Psoas muscle (tissue), 8 donors: ENCODE measurements at places on chromosomes 3 and 15. TPM values are rescaled to one million over a fixed set of nuclear protein-coding genes. Genes with fewer than 3 reads are reported as not detected.

DNA sequence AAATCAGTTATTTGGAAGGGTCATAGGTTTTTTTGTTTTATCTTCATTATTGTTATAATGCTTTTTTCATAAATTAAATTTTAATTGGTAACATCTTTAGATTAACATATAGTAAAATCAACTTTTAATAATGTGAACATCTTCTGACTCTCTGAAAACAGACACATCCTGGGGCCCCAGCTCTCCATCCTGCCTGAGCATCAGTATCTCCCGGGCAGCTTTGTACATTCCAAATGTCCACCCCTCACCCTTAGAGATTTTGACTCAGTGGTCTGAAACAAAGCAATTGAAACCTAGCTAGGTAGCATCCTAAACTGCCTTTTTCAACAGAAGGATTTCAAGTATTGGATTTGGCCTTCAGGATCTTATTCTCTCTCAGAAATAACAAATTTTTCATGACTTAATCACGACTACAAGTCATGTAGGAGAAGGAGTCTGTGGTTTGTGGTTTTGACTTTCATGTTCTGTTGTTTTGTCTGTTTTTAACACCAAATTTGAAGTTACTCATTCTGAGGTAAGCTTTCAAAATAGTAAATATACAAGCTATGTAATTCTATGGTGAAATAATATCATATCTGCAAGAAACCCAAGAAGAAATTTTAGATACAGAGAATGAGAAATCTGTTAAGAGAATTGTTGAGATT, 147.3 kb upstream of the UBE2E2 start:
- DNase-seq = no peak

GRCh38 chr15:91807122-91807521, 46.4 kb upstream of the SLCO3A1 start:
- no peak for DNase-seq

DNA sequence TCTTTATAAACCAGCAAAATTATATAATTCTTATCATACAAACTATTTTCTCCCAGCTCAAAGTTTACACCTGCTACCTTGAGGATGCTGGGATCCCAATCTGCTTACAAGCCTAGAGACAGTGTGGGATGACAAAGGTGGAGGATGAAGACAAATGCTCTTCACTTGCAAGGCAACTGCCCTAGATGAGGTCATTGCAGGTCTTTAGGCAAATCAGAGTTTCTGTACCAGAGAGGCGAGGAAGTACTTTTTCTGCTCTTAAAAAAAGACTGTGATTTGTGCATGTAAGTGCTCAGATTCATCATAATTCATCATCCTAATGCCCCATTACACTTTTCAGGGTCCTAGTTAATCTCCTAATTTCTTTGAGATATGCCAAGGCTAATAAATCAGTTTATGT, 376.1 kb downstream of the ZPLD1 start:
- no peak for DNase-seq

- no peak for DNase-seq
Measured at GRCh38 chr15:51760805-51761204, 9.4 kb downstream of the TMOD2 start.

The BFSP2 gene
- not detected for total RNA-seq

DNA sequence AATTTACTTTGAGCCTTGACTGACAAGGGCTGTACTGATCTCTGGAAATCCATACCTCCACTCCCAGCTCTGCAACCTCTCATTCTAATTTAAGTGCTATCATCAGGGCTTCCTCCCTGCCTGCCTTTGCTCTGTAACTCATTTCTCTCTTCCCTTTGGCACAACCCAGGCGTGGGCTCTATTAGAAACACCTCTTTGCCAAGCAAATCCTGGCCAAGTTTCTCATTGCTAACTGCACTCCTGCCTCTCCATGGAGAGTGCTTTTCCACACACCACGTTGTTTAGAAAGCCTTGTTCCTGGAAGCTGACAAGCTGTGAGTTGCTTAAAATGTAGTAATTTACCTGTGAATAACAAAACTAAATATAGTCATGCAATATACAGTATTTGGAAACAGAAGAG, 20.1 kb upstream of the FSTL1 start:
- DNase-seq = no peak

DNA sequence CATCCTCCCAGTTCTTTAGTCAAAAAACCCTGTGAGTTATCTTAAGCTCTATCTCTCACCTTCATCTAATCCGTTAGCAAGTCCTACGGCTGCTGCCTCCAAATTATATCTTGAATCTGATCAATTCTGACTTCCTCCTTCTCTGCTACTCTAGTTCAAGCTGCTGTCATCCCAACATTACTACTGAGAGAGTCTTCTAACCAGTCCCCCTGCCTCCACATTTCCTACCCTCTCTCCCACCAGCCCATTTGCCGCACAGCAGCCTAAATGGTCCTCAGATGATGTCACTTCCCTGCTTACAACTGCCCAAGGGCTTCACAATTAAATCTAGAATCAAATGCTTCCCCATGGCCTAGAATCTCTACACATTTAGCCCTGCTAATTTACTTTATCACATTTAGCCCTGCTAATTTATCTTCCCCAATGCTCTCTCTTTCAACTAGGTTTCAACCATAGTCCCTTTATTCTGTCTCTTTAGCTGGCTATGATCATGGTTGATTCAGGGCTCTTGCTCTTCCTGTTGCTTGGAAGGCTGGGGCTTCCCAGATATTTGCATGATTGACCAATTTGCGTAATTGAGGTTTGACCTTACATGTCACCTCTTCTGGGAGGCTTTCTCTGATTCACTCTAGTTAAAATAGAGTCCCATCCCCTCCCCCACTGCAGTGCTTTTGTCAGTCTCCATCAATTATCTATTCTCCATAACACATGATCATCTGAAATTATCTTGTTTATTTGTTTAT, 11.0 kb upstream of the ARL14 start:
- DNase-seq = no peak

DNA sequence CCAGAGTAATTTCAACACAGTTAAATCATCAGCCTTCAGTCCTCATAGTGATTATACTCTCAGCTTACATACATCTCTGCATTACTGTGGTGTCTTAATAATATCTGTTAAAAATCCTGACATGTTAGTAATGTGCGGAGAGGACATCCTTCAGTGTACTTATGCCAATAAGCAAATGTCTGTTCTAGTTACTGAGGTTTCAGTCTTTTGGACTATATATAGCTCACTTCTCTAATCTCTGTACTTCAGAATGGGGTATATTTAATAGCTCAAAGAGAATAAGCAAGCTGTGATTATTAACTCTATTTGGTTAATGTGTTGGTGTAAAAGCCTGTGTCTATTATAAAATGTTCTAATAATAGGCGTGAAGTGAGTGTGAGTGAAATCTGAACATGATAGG, 28.9 kb upstream of the OSTN start:
- no peak for DNase-seq

The CHRM5 gene
- total RNA-seq = not detected

The SLC41A3 gene
- total RNA-seq = 37.5 TPM

- no peak for DNase-seq
Measured at GRCh38 chr3:89000886-89001285, 106.5 kb upstream of the EPHA3 start.

The CLDN1 gene
- total RNA-seq = 0.25 TPM

DNA sequence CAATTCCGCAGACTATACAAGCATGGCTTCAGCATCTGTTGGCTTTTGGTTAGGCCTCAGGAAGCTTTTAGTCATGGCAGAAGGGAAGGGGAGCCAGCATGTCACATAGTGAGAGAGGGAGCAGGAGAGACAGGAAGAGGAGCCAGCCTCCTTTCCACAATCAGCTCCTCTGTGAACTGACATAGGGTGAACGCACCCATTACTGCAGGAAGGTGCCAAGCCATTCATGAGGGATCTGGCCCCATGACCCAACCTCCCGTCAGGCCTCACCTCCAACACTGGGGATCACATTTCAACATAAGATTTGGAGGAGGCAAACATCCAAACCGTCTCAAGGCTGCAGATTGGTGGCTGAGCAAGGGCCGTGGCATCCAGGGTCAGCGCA, 106.3 kb downstream of the LRRK1 start:
- DNase-seq = no peak

- no peak for DNase-seq
Measured at GRCh38 chr3:130084436-130084980, 2.9 kb downstream of the ALG1L2 start.

The SLC9A9 gene
- total RNA-seq = 3.0 TPM

The ATP13A5 gene
- total RNA-seq = not detected

DNA sequence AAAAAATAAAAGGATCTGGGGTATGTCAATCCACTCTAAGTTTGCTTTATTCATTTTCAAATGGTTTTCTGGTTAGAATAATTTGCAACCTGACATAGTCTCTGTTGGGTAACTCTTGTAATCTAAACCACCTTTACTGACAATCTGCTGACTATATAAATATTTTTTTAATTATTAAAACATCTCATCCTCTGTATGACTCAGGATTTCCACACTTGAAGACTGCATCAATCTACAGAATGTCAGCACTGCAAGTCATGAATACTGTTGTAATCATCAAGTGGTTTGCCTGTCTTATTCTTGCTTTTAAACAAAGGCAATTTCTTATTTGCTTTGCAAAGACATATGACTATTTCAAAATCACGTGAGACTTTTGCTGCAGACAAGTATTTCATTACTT, 42.1 kb downstream of the VGLL3 start:
- DNase-seq = no peak

- DNase-seq = no peak
Measured at GRCh38 chr15:66014022-66014421, 144.7 kb downstream of the RAB11A start.

DNA sequence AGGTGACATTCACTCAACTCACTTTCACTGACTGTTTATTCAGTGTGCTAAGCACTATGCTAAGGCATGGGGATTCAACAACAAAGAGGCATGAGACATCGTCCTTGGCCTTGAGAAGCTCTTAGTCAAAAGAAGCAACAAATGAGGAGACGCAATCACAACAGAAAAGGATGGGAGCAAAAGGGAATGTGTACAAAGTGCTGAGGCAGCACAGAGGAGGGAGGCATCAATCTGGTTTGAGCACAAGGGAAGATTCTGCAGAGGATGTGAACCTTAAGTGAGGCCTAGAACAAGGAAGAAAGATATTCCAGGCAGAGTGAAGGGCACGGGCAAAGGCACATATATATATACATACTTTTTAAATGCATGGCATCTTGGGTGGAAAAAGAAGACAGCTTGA, 151.3 kb downstream of the ERC2 start:
- DNase-seq = no peak

- DNase-seq = no peak
Measured at GRCh38 chr3:30502742-30503073, 103.7 kb upstream of the TGFBR2 start.

DNA sequence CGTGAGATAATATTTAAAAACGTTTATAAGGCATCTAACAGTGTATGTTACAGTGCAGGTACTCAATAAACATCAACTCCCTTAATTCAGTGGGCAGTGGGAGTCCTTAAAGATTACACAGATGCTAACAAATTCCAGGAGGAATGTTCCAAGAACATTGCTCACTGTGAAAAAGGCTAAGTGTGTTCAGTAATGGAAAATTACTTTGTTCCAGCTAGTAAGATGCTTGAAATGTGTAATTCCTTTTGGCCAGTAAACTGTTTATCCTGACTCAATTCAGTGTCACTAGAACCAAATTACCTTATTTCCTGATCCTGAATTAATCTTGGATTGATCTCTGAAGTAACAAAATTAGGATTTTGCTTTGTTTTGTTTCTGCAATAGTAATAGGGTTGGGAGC, 54.2 kb upstream of the SEMA6D start:
- no peak for DNase-seq

DNA sequence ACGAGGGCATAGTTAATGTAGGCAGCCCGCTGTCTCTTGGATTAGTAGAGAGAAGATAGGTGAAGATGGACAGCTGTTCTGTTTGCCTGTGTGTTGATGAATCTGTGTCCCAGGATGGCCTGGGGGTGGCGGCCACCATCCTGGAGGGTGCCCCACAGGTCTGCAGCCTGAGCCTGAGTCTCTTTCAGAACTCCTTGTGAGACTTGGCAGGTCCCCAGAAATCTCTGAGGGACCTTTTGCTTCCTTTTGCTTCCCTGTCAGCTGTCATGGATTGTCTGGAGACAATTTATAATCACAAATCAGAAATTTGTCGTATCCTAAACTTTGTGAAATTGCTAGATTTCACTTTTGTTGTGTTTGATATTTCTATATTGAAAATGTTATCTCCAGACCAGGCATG, 17.4 kb downstream of the FAN1 start:
- DNase-seq = no peak

The POPDC2 gene
- total RNA-seq = 137 TPM

- DNase-seq = no peak
Measured at GRCh38 chr3:43178891-43179366, 73.0 kb upstream of the POMGNT2 start.

DNA sequence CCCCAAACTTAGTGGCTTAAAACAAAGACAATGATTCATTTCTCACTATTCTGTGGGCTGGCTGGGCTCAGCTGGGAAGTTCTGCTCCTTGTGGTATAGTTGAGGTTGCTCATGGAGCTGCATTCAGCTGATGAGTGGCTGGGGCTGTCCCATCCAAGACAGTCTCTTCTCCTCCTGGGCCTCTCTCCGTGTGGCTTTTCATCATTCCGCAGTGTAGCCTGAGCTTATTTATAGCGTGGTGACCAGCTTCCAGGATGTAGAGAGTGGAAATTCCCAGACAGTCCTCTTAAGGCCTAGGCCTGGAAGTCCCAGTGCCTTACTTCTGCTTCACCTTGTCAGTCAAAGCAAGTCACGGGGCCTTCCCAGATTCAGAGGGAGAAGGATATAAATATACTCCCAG, 136.7 kb upstream of the DAZL start:
- peak; percentile 54 for DNase-seq

The FAM174B gene
- 9.5 TPM for total RNA-seq

The LRTM1 gene
- not detected for total RNA-seq

- peak; percentile 94 for DNase-seq
Measured at GRCh38 chr15:31391687-31392671, 65.3 kb downstream of the KLF13 start.

The CELF6 gene
- 0.62 TPM for total RNA-seq

DNA sequence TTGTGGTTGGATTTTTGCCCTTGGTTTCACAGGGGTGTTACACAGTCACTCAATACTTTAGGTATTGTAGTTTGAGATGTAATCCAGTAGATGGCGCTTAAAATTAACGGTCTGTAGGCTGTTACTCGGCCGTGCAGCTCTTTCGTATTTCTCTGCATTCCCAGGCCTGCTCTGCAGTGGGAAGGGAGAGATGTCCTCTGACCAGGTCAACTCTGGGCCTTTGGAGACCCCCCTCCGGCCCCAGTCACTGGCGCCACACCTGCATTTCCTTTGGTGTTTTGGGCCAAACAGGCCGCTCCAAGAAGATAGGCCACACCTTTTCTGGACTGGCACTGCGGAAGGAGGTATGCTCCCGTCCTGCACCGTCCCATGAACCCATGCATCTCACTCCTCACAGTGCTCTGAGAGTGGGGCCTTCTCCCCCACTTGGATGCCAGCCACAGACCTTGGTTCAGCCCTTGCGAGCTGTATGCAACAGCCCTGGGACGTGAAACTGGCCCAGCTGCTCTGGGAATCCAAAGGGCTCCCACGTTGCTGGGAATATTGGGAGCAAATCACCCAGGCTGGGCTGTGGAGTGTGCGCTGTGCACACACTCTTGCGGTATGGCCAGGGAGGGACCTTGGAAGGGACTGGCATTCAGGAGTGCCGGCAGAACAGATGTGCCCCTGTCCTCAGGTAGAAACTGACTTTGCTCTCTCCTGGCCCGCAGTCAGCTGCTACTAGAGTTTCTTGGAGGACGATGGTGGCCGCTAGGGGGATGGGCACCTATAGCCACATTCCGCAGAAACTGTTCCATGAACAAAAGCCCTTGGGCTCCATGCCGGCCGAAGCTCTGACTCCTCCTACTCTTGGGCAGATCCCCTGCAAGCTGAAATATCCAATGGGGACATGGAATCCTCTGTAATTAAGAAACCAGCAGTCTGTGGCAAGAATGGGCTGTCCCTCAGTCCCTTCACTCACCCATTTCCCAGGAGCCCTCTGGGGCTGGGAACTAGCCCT, 410.5 kb upstream of the CADM2 start:
- DNase-seq = peak; percentile 48

GRCh38 chr3:37627951-37628620, 233.6 kb upstream of the CTDSPL start:
- DNase-seq = no peak
